Retina (tissue), 1 donor: ENCODE measurements at places on chromosomes 1 and 21.

- no peak for DNase-seq
Observed at GRCh38 chr1:81312272-81312754, 488.4 kb upstream of the ADGRL2 start.

- no peak for DNase-seq
Observed at GRCh38 chr1:62689524-62689923, 1.3 kb upstream of the DOCK7 start.

DNA sequence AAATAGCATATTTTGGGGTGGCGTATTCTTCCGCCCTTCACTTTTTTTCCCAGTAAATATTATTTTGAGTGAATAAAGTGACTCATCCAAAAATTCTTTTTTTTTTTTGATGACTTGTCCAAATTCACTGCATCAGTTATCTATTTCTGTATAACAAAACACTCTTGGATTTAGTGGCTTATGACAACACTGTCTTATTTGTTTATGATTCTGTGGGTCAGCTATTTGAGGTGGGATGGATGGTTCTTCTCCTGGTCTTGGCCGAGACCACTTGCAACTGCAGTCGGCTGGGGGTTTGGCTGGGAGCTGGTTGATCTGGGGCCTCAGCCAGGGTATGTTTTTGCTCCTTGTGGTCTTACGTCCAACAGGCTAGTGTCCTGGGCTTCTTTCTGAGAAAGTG is 39.9 kb upstream of the SRSF10 start:
- DNase-seq: no peak

- DNase-seq: no peak
Observed at GRCh38 chr1:232626452-232626851, 3.5 kb downstream of the SIPA1L2 start.

GRCh38 chr1:109808703-109809102 is 45.0 kb upstream of the EPS8L3 start:
- DNase-seq: no peak

DNA sequence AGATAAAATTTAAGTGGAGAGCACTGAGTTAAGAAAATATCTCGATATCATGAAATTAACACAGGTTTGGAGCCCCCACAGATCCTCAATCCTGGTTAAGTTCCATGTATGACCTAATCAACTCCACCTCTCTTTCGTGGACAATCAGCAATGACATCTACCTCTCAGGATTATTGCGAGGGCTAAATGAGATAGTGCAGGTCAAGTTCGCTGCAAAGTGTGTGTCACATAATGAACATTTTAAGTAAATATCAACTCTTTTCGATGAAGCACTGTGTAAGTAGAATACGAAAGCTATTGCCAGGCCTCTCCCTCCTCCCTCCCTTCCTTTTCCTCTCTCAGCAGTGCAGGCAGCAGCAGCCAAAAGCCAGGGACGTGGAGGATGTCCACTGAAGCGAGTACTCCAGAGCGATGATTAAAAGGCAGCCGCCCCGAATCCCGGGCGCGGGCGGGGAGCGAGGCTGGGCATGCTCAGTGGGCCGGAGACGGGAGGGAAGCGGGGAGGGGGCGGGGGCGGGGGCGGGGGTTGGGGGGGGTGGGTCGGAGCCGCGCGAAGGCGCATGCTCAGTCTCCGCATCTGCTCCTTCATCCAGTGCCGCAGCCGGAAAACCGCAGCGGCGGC is at the start of gene CAMSAP2:
TSS of gene CAMSAP2 (plus strand) at position 567 of the 622 bp plus-strand sequence. CDS start 935 bp downstream, outside the sequence.
- DNase-seq: peak; percentile 97

DNA sequence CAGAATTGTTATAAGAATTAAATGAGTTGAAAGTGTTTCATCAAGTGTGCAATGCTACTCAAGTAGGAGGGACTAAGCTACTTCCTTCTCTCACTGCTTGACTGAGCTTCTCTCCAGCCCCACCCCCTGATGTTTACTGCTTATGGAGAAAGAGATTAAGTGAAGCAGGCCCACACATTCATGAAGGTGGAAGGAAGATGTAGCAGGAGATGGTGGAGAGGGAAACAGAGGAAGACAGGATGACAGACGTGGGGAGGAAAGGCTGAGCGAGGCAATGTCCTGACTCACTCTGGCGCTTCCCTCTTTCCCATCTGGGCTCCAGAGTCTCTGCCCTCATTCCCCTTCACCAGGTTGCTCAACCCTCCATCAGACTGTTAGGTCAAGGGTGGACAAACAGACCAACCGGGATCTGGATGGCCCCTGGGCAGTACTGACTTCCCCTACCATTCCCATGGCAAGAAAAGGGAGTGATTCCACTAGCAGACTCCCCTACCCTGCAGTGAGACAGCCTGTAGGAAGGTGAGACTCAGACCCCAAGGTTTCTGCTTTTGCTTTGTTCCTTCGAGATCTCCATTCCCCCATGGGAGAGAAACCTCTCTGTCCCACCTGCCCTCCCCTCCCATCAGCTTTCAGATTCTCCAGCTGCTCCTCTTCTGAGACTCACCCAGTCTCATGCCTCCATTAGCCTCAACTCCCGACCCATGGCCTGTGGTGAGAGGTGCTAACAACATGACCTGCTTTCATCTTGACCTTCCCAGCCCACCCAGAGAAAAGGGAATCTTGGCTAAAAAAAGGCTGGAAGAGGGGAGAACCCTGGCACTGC is 3.1 kb upstream of the ARHGEF2 start:
- DNase-seq: peak; percentile 20

DNA sequence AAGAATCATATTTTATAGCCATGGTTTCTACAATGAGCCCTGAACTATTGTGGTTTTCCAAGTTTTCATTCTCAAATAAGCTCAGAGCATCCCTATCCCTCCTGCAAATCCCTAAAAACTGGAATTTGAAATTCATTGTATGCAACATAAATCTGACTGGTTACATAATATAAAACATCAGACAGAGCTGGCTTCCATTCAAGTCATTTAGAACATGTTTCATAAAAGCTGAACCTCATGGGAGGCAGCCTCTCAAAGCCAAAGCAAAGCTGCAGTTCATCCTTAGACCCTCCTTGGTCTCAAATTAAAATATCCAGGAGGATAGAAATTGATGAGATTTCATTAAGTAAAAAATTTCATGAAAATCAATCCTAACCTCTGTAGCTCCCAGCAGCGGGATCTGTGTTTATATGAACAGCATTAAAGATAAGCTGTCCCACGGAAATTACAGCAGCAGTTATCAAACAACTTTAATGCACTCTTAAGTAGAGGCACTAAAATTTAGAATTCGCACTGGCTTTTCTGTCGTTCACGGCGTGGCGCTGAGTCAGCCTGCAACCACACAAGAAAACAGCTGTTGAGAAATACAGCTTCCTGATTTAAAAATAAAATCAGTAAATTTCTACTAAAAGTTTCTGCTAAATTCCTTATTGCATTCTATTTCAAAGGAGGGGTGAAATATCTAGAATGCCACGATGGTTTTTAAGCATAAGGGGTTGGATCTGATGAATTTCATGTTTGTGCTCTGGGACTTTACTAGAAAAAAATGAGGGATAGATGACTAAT is 99.9 kb upstream of the TIAM1 start:
- no peak for DNase-seq

DNA sequence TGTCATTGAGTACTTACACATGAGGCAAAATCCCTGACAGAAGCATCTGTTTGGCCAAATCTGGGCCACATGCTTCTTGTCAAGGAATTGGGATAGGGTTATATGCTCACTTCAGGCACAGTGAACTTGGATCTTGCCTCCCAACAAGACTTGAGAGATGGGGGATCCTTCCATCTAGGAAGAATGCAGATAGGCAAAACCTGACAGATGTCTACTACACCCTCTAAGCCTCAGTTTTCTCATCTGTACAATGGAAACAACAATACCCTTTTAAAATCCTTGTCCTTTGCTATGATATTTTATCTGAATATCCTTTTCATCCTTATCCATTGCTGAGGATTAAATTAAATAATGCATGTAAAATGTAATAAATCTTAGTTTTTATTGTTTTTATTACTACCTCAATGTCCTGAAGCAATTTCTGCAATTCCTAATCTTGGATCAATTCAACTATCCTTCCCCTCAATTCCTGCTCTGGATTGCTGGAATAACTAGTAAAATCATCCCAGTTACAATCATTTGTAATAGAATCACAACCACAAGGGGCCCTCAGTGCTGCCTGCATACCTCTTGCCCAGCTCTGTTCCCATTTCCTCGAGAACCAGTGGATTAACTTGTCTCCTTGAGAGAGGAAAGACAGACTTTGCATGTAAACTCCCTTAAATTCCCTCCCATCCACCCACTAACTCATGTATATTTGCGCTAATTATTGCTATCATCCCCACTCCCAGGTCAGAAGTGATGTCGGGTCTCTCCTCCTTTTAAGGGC is 8.1 kb upstream of the XPR1 start:
- DNase-seq: no peak

GRCh38 chr1:28102189-28102588 is 13.8 kb upstream of the EYA3 start:
- no peak for DNase-seq

GRCh38 chr1:234659538-234659937 is 49.6 kb upstream of the IRF2BP2 start:
- DNase-seq: no peak

DNA sequence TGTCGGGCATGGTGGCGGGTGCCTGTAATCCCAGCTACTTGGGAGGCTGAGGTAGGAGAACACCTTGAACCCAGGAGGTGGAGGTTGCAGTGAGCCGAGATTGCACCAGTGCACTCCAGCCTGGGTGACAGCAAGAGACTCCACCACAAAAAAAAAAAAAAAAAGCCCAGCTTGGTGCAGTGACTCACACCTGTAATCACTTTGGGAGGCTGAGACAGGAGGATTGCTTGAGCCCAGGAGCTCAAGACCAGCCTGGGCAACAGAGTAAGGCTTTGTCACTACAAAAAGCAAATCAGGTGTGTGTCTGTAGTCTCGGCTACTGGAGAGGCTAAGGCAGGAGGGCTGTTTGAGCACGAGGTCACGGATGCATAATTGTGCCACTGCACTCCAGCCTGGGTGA is 5.0 kb upstream of the H6PD start:
- no peak for DNase-seq

GRCh38 chr1:244449936-244450508 is 1.7 kb downstream of the ADSS2 start:
- DNase-seq: peak; percentile 27

GRCh38 chr1:220217383-220217988 is 54.8 kb downstream of the RAB3GAP2 start:
- DNase-seq: no peak

- no peak for DNase-seq
Observed at GRCh38 chr1:114549137-114549536, 32.3 kb downstream of the BCAS2 start.

DNA sequence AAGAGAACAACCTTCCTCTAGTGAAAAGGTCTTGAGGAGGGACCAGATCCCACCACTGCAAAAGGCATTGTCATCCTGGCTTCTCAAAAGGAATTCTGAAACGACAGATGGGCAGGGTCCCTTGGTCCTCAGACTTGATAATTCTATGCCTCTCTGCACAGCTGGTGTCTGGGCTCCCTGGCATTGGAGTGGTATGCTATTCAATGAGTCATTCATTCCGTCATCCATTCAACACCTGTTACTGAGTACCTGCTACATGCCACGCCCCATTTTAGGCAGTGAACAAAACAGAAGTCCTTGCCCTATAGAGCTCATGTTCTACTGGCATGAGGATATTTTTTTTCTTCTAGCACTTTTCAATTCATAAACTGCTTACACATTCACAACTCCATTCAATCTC is 45.8 kb upstream of the HMGB4 start:
- DNase-seq: no peak

GRCh38 chr1:66779475-66780078 is 21.5 kb downstream of the INSL5 start:
- DNase-seq: no peak

DNA sequence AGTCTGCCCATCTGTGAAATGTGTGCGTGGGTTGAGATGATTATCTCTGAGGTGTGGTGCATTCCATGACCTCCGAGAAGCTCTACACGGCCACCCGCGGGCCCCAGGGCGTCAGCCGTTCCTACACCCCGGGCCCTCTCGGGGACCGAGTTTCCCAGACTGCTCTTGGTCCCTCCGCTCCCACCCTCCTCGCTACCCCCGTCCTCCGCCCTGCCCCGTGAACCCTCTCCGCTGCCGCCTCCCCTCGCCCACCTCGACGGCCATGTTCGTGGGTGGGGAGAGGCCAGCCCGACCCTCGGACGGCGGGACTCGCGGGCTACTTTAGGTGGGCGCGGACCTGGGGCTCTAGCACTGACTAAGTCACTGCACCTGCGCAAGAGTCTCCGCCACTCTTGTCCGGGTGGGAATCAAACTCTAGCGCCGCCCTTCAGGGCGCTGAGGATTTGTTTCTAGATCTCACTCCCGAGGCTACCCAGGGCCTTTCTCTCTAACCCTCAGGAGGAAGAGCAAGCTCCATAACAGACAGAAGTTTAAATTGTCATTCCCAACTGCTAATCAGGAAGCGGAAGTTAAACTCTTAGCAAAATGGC is 47.7 kb upstream of the VWA5B1 start:
- no peak for DNase-seq

- no peak for DNase-seq
Observed at GRCh38 chr1:23594927-23595353, 35.6 kb upstream of the ID3 start.

DNA sequence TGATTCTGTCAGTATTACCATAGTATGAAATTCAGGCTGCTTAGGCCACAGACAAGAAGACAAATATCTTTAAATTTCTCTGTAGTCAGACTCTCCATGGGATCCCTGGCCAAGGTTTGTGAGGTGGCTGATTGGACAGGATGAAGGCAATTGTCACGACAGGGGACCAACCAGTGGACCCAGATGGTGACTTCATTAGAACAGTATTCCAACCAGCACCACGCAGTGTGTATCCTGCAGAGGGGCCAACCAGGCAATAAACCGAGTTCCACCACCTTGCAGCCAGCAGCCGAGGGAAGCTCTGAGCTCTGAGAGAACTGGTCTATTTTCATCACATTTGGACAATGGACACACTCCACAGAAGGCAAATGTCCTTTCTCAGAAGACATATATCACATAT is 16.1 kb downstream of the DSCAM start:
- no peak for DNase-seq

- DNase-seq: no peak
Observed at GRCh38 chr1:113545626-113546025, 155.3 kb downstream of the MAGI3 start.

- no peak for DNase-seq
Observed at GRCh38 chr21:17679002-17679600, 66.4 kb upstream of the BTG3 start.

GRCh38 chr21:45064618-45065399 is 9.6 kb upstream of the ADARB1 start:
- no peak for DNase-seq

- no peak for DNase-seq
Observed at GRCh38 chr1:19698181-19698580, 33.5 kb downstream of the HTR6 start.

- peak; percentile 90 for DNase-seq
Observed at GRCh38 chr1:47432071-47433036, 5.5 kb upstream of the FOXD2 start.

DNA sequence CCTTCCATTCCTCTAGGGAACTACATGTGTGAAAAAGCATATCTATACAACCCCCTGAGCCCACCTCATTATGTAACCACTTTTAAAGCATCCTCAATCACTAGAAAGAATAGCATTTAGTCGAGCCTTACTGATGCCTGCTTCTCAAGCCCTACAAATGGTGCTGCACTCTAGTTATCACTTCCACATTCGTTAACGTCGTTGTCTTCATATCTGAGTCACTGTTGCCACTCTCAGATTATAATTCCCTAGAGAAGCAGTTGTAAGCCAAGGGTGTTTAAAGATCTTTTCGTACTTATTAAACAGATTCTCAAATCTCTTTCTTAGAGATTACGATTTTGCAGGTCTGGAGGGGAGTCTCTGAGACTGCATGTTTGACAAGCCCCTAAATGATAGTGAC is 16.5 kb downstream of the ATP1B1 start:
- no peak for DNase-seq

GRCh38 chr1:244615301-244615700 is 37.6 kb upstream of the DESI2 start:
- DNase-seq: no peak

- DNase-seq: no peak
Observed at GRCh38 chr1:19400192-19400611, 85.1 kb downstream of the CAPZB start.
